Cerebellum (tissue), 4 donors: ENCODE measurements at places on chromosomes 4 and X. TPM values are rescaled to one million over a fixed set of nuclear protein-coding genes. Genes with fewer than 3 reads are reported as not detected.

Gene SLIT2
- total RNA-seq, result 46.4 TPM

Gene SLC25A43
- 3.6 TPM for total RNA-seq

Gene KCNIP4
- 126 TPM for total RNA-seq

Gene FAM9C
- not detected for total RNA-seq

Gene AGTR2
- not detected for total RNA-seq

Gene NPY1R
- total RNA-seq, result 8.2 TPM

Gene LUZP4
- total RNA-seq, result not detected

Gene TMPRSS11F
- total RNA-seq, result not detected

Gene XAGE2
- total RNA-seq, result not detected

Gene IL15
- total RNA-seq, result 1.1 TPM

Gene TCP11X2
- 2.9 TPM for total RNA-seq

Gene CXCL1
- total RNA-seq, result 1.2 TPM

Gene EREG
- 1.8 TPM for total RNA-seq

Gene TRIML2
- total RNA-seq, result not detected

Gene SULT1B1
- total RNA-seq, result 0.64 TPM

Gene RIBC1
- 1.7 TPM for total RNA-seq

Gene CLDN22
- total RNA-seq, result not detected

GRCh38 chr4:124179506-124180186 lies 532.9 kb downstream of the ANKRD50 start:
- DNase-seq, result no peak

DNA sequence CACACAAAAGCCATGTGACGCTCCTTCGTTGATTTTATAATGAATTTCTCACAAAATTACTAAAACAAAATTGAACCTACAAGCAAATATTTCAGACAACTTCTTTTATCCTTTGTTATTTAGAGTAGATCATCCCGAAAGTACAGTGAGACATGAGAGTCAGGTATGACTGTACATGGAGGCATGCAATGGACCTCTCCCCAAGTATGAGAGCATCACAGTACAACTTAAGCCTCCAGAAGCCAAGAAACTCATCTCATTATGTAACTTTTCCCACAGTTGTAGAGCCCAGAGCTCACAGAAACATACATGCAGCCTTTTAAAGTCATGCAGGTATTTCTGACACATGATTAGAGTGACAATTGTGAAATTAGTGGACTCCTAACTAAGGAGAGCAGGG lies 167.7 kb downstream of the PAPSS1 start:
- DNase-seq, result no peak

GRCh38 chrX:47723689-47724088 lies 64.7 kb upstream of the UXT start:
- no peak for DNase-seq

DNA sequence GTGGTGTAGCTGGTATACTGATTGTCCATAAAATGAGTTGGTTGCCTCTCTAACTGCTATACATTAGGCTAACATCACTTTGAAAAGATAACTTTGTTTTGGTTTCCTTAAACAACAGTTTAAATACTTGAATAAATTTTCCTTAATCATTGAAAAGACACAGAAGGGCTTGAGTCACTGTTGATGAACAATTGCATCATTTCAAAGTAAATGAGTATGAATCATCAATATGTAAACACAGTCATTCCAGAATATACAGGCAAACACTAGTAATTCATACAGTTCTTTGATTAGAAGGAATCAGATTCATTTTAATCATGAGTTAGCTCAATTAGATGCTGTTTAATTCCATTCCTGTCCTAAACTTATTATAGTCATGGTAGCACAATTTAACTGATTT lies 160.6 kb downstream of the AFF2 start:
- DNase-seq, result no peak

DNA sequence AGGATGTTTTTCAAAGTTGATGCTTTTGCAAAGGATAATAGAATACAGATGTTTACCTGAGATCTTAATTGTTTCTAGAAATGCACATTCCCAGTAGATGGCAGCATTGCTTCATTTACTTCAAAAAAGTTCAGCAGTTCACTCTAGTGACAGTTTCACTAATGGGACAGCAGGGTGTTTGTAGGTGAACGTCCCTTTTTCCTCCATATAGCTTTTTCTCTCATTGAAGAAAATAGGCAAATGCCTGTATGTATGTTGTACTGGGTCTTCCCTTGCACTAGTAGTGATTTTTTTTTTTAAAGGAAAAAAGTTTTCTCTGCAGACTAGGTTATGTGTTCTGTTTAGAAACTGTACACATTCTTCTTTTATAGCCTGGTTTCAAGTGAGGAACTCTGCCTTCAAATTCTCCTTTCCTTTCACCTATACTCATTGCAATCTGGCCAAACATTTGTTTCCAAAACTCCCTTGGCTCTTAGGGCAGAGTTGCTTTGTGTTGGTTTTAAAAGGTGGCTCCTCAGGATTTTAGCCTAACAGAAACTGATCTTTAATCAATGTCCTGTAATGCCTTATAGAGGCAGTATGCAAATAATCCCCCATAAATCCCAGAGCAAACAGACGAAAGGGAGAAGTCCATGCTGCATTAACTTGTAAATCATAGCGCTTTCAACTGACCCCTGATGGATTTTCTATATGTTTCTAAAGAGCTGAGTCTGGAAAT lies 86.3 kb downstream of the EGF start:
- DNase-seq, result peak; percentile 23

GRCh38 chr4:76278583-76278982 lies 27.1 kb downstream of the FAM47E start:
- DNase-seq, result no peak

- peak; percentile 13 for DNase-seq
These were observed 3.5 kb downstream of the EPGN start for GRCh38 chr4:74311696-74312313.

GRCh38 chr4:40857956-40858355 lies 108.2 kb downstream of the NSUN7 start:
- DNase-seq, result no peak

DNA sequence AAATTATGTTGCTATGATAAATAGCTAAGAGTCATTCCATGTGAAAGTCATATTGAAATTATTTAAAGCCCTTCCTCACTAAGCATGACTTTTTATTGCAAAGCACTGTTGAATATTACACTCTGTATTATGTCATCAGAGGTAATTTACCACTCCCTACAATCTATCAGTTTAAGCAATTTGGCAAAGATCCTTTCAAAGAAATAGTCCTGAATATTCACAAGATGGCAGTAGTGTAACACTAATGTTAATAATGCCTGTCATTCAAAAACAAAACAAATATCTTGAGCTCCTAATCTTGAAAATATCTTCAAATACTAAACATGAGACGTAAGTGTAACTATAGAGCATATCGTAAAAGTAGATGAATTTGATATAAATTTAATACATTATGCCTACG lies 208.6 kb upstream of the TECRL start:
- no peak for DNase-seq

- no peak for DNase-seq
These were observed 2.4 kb upstream of the NBDY start for GRCh38 chrX:56726605-56727004.

GRCh38 chr4:15253349-15253748 lies 174.5 kb upstream of the C1QTNF7 start:
- DNase-seq, result no peak

- no peak for DNase-seq
These were observed 286.5 kb downstream of the GLUD2 start for GRCh38 chrX:121333942-121334341.

DNA sequence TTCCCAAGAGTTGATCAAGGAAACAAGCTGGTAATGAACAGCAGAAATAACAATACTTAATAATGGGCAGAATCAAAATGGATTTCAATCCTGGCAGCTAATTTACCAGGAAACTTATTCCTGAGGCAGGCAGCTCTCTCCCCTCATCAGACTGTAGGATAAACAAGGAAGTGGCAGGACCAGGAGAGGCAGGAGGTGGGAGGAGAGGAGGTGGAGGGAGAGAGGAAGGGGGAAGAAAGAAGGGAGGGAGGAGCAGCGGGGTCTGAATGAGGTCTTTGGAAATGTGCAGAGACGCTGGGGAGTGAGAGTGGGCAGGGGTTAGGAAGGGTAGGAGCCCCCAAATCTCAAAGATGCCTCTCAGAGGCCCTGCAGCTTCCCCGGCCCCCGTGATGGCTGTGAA lies 231.5 kb downstream of the BCOR start:
- DNase-seq, result no peak

DNA sequence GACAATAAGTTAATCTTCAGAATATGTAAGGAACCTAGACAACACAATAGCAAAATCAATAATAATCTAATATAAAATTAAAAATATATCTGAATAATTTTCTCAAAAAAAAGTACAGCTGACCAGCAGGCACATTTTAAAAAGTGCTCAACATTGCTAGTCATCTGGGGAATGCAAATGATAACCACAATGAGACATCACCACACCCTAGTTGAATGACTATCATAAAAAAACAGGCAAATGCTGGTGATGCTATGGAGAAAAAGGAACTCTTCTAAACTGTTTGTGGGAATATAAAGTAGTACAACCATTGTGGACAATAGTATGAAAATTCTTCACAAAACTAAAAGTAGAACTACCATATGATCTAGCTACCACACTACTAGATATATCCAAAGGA lies 956.9 kb upstream of the NDST4 start:
- no peak for DNase-seq

- no peak for DNase-seq
These were observed 35.8 kb downstream of the MBNL3 start for GRCh38 chrX:132452911-132453550.

DNA sequence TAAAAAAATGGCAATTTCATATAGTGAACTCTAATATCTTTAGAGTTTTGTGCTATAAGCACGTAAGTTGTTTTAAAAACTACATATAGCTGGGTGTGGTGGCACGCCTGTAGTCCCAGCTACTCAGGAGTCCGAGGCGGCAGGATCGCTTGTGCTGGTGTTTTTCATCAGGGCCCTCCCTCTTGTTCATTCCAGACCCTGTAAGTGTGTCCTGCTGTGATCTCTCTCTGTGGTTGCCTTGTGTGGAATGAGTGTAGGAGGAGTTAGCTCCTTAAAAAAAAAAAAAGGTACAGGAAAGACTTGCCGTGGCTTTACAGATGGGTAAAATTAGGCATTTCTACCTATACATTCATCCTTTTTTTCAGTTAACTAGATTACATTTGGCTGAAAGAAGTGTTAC lies 35.4 kb downstream of the RBBP7 start:
- no peak for DNase-seq

GRCh38 chrX:23493941-23494374 lies 159.3 kb downstream of the PTCHD1 start:
- no peak for DNase-seq

GRCh38 chr4:48968814-48969213 lies 17.3 kb upstream of the CWH43 start:
- DNase-seq, result no peak

- no peak for DNase-seq
These were observed 67.5 kb upstream of the GPR34 start for GRCh38 chrX:41621222-41621723.

DNA sequence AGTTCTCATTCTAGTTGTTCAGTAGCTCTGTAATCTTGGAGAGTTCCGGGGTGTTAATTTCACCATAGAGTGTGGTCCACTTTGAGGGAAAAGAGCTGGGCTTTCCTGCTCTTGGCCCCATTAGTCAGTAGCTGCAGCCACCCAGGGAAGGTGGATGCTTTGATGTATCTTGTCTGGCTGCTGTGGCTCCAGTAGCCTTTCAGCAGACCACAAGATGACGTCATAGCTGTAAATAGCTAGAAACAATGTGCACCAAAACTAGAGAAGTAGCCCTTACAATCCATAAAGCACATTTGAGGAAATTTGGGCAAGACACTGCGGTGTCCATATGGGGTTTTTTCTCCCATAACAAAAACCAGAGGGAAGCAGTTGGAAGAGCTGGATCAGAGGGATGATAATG lies 32.9 kb upstream of the PRPS2 start:
- DNase-seq, result no peak

- no peak for DNase-seq
These were observed 193.4 kb upstream of the EDNRA start for GRCh38 chr4:147287588-147287890.

DNA sequence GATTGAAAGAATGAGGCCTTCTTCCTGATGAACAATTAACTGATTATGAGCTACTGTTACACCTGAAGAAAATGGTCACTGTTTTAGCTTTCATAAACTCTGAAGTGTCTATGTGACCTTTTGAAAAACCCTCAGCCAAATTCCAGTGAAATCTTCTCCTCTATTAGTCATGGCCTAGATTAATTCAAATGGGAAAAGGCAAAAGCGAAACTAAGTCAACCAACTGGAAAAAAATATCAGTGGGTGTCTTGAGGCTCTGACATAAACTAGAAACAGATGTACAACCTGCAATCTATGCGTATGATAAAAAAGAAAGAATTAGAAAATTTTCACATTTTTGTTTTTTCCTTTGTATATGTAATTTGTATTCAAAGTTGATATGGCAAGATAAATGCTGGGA lies 169.4 kb upstream of the BANK1 start:
- peak; percentile 49 for DNase-seq

- DNase-seq, result no peak
These were observed 27.4 kb upstream of the GPR174 start for GRCh38 chrX:79117078-79117477.

DNA sequence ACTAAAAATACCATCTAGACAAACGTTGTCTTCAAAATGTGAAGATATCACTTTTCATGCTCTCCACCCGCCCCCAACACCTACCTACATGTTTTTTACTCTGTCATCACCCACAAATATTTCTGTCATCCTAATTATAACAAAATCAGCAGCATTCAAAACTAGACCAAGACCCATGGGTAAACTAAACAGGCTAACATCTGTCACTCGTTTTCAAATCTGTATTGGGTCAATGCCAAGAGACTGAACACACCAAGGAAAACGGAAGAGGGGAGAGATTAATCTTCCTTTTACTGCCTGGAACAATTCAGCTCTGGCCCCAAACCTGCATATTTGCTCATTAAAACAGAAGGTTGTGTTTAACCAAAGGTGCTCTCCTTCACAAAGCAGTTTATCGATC lies 17.5 kb downstream of the FAM184B start:
- no peak for DNase-seq

GRCh38 chr4:153759407-153760316 lies at the start of gene RNF175:
Gene RNF175, minus strand, starts transcription at chr4:153760024. Its CDS starts 162 bp downstream, at chr4:153759862.
- DNase-seq, result peak; percentile 70

- DNase-seq, result no peak
These were observed 486.0 kb downstream of the GRID2 start for GRCh38 chr4:92789741-92790140.

GRCh38 chrX:72128881-72129280 lies 2.8 kb downstream of the RTL5 start:
- DNase-seq, result no peak

DNA sequence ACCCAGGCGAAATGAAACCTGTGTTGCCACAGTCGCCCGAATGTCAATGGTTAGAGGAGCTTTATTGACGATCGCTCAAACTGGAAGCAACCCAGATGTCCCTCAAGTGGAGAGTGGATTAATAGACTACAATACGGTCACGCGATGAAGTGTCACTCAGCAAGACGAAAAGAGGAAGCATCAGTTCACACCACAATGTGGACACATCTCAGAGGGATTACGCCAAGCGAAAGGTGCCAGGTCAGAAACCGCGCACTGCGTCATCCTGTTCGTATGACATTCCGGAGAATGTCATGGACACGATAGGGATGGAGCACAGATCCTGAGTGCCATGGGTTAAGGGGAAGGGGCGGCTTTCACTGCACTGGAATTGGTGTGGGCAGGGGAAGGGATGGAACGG lies 111.7 kb downstream of the HMX1 start:
- no peak for DNase-seq
